NCI-H1694 (cell line): ENCODE measurements at places on chromosomes 1 and 21.
A peak's percentile ranks its signal among the peaks of the same experiment; 100 is the strongest.

DNA sequence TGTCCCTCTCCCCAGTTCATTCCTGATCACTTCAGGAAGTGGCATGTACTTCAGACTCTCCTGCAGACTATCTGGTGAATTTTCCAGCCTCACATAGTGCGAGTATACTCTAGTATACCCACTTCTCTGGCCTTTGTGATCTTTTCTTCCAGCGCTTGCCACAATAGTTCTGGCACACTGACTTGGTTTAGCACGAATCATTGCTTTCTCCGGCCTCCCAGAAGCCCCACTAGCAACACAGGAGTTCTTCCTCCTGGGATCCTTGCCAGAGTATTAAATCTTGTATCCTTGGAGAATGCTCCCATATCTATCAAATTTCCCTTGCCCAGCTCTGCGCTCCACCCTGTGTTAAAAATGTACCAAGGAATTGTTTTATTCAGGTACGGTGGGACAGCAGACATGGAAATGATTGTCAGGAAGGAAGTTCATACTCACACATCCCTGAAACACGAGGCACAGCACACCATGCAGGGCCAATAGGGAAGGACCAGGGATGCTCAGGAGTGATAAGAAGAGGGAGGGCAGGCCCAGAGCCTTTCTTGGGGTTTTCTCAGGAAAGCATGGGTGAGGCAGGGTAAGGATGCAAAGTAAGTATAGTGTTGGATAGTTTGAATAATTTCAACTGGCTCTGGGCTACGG is 136.7 kb downstream of the ADSS2 start:
- no peak for DNase-seq

DNA sequence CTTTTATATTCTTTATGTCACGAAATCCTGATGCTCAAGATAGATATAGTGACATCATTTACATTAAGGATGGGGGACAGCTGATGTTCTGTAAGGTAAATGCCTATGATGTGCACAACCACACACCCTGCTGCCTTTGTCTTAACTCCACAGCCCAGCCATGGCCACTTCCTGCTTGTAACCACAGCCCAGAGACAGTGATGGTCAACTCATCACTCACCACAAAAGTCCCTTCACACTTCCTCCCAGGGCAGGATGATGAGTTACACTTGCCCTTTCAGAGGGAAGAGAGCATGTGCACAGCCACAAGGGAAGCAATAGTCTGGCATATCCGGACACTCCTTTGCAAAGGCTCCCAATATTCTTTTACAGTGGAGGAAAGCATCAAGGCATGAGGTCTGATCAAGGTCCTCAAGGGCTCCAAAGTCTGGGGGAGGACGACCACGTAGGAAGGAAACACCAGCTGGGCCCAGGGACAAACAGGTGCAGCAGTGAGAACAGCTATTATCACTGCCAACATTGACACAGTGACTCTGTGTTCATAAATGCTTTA is 53.8 kb downstream of the PLPP3 start:
- DNase-seq, result no peak

DNA sequence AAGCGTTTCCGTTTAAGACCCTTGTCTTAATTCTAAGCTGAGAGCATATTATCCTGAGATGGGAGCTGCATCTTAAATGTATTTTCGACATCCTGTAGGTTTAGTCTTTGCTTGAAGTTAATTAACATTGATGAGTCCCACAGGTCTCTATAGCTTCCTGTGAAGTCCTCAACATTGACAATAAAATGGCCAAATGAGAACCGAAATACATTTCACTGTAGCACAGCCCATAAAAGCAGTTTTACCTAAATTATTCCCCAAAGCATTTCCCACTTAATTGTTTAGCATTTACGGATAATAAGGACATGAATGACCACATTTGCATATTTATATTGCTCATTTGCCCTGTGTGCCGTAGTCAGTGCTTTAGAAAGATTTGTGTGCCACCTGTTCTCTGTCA is 116.4 kb downstream of the CRB1 start:
- no peak for DNase-seq

DNA sequence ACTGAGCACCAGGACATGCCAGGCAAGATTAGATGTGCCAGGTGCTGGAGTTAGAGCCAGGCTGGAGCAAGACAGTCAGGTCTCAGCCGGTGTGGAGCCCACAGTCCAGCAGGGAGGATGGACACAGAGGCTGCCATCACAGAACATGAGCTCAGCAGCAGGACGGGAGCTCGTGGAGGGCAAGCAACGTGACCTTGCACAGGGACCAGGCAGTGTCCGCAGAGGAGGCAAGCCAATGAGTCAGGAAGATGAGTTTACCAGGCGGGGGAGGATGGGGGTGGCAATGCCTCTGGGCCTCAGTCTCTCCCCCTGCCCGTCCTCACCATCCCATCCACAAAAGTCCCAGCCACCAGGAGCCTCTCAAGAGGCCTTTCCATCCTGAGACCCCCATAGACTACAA is 20.7 kb upstream of the ZC3H12A start:
- no peak for DNase-seq

- DNase-seq, result no peak
Measured at GRCh38 chr1:104163912-104164476, 414.3 kb downstream of the AMY1C start.

DNA sequence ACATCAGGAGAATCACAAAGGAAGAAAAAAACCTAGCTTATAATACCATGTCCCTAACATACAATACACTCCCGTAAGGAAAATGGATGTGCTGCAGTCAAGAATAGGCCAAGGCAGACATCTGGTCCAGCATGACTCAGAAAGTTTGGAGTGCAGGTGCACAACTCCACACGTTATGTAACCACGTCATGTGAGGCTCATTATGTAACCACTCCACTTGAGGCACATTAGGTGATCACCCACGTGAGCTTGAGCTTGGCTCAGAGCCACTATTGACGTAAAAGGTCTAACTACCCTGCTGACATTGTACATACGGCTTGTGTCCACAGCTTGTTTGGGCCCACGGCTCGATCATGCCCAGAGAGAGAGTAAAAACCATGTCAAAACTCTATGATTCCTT is 99.8 kb upstream of the C1orf21 start:
- DNase-seq, result no peak

GRCh38 chr1:206514813-206515387 is 7.6 kb downstream of the RASSF5 start:
- DNase-seq, result no peak

DNA sequence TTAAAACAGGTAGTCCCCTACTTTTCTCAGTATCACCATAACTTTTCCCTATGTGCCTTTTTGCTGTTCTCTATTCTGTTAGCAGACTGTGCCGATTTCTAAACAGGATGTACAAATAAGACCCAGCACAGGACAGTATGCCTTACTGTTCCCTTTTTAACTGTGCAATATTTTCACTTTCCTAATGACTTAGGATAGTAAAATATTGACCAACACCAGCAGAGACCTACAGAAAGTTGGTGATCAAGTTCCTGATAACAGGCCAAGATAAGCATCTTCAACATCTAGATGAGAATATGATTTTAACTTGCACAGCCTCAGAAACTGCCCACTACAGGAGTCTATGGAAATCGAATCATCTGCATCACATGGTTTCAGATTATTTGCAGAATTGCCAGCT is 42.0 kb downstream of the ADSS2 start:
- no peak for DNase-seq

GRCh38 chr21:32411350-32412161 is 950 bp upstream of the EVA1C start:
- DNase-seq, result no peak

DNA sequence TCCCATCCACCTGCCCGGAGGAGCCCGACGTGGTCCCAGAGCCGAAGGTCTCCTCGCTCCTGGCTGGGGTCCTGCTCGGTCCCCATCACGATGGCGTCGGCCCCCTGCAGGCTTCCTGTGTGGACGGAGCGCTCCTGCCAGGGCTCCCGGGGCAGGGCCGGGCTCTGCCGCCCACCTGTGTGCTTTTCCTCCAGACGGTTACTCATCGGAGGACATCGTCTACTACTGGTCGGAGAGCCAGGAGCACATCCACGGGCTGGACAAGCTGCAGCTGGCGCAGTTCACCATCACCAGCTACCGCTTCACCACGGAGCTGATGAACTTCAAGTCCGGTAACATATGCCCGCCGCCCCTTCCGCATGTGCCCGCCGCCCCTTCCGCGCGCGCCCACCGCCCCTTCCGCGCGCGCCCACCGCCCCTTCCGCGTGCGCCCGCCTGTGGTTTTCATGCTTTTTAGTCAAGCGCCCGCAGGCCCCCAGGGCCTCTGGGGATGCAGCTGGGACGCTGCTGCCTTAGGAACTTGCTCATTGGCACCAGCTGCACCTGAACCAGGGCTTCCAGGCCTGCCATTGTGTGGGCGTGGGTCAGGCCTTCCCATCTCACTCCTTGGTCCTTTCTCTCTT is 8.9 kb downstream of the GABRD start:
- no peak for DNase-seq

DNA sequence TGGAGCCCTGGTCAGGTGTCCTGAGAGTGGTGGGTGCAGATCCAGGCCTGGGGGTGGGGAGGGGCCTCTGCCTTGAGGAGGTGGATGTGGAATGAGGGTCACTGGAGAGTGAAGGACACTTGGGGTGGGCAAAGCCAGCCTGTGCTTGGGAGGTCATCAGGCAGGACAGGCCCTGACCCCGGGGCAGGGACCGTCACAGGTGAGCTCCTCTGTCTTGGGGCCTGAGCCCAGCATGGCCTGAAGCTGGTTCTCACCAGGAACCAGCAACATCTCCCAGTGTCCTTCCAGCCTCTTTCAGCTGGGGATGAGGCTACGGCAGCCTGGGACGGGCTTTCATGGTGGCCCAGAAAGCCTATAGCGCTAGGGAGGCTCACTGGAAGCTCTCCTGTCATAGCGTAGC is 831 bp upstream of the KRTAP10-2 start:
- no peak for DNase-seq

GRCh38 chr1:1157914-1158710 is 15.6 kb upstream of the TTLL10 start:
- no peak for DNase-seq

GRCh38 chr1:51328926-51329325 is 1.4 kb downstream of the TTC39A start:
- DNase-seq, result no peak

GRCh38 chr1:15088281-15088971 is 65.1 kb upstream of the TMEM51 start:
- no peak for DNase-seq

DNA sequence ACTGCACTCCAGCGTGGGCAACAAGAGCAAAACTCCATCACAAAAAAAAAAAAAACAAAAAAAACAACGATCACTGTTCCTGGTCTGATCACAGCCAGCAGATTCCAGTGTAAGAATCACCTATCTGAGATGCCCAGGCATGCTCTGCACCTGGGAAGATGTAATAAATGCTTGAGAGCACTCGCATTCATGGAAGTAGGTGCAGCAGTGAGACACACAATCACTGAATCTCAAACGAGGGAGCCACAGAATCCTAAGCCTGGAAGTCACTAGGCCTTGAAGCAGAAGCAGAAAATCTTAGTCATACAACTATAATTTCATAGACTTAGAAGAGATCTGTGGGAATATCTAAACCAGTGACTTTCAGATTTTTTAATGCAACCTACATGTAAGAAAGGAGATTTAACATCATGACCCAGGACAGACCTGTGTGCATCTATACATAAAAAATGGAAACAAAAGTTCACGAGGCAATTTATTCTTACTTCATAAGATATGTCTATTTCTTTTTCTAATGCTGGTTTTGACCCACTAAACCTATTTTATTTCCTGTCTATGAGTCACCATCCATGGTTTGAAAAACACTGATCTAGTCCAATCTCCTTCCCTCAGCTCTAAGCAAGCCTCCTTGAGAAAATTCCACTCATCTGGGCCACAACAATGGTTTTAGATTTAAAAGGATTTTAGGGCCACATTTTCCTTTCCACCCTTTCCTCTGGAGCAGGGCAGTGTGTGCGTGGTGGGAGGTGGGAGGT is 30.4 kb downstream of the RIMS3 start:
- DNase-seq, result no peak

- DNase-seq, result peak; percentile 91
Measured at GRCh38 chr21:39348355-39349210, at the start of gene HMGN1. Gene HMGN1, minus strand, starts transcription at chr21:39349088. Its CDS starts 171 bp downstream, at chr21:39348917.

- no peak for DNase-seq
Measured at GRCh38 chr1:62185677-62186076, 9.0 kb upstream of the L1TD1 start.

- DNase-seq, result no peak
Measured at GRCh38 chr21:43865540-43866259, 677 bp downstream of the AGPAT3 start.

DNA sequence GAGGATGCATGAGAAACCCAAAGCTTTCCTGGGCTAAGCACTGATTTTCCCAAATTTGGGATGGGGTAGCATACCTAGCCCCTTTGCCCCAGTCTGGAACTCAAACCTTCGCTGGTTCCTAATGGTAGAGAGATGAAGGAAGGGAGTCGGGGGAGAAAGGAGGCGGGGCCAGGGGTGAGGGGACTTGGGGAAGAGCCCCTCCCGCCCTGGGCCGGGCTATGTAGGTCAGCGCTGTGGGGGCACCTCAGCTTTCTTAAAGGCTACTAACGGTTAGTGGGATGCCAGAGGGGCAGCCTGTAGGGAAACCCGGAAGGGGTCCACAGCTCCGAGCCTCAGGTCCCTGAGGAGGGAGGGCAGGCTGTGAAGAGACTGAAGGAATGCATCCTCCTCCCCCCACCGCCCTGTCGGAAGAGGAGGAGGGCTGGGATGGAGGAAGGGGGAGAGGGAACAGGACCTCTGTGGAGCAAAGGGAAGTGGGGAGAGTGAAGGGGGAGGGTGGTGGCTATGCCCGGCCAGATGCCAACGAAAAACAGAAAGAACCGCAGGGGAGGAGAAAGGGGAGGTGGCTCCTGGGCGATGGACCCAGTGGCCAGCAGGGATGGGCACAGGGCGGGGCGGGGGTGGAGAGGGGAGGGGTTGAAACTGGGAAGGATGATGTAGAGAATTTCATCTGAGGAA is 1.3 kb downstream of the CADM3 start:
- DNase-seq, result no peak

GRCh38 chr1:204188959-204189639 is 7.2 kb downstream of the KISS1 start:
- no peak for DNase-seq

GRCh38 chr1:61444288-61444687 is 280.7 kb downstream of the TM2D1 start:
- DNase-seq, result no peak

GRCh38 chr1:14742181-14742980 is 143.9 kb downstream of the KAZN start:
- DNase-seq, result peak; percentile 29
